ENCODE measurements at places on chromosomes 16 and 17. TPM values are rescaled to one million over a fixed set of nuclear protein-coding genes. Genes with fewer than 3 reads are reported as not detected.

KREMEN2 gene
- total RNA-seq = 1.0 TPM

SMPD3 gene
- total RNA-seq = 3.2 TPM

PLEKHH3 gene
- total RNA-seq = 20.8 TPM

- H3K27ac ChIP-seq = peak overlapping the region; percentile 83
- H3K27me3 ChIP-seq = no peaks in the 10 kb centered on the region
- peak; percentile 15 for DNase-seq
Observed at GRCh38 chr16:30557707-30557956, 542 bp downstream of the ZNF764 start.

- peak overlapping the region; percentile 20 for H3K4me3 ChIP-seq
- no peak for DNase-seq
- no peaks in the 10 kb centered on the region for H3K27me3 ChIP-seq
- H3K4me1 ChIP-seq = no peaks in the 10 kb centered on the region
- H3K36me3 ChIP-seq = peaks cover 40% of the 10 kb centered on the region
Observed at GRCh38 chr17:5381542-5381941, 37.9 kb downstream of the NUP88 start.

RBFOX1 gene
- total RNA-seq = 1.4 TPM

DNA sequence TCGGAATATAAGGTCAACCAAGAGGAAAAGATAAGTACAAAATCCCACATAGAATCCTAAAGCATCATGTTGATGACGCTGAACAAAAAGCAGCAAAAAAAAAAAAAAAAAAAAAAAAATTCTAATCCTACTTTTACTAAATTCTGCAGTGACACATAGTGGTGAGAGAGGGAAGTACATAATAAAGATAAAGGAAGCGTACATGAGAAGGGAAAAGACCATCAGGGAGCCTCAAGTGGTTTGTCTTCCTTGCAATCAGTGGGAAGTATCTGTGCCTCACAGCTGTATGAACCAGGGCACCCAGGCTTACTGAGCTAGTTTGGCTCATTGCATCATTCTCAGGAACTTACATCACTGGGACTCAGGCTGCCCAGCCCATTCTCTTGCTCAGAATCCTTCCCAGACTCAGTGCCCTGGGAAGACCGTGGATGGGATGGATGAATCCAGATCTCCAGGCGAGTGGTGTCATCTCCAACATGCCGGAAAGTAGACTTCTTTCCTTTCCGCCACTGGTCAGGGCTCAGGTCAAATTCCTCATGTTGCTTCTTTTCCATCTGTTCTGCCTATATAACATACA, 21.2 kb downstream of the SMG6 start:
- no peak overlapping the region for H3K27ac ChIP-seq
- peaks cover 9% of the 10 kb centered on the region for H3K36me3 ChIP-seq
- no peak overlapping the region for H3K4me3 ChIP-seq
- no peak for DNase-seq
- H3K4me1 ChIP-seq = no peaks in the 10 kb centered on the region

GGT6 gene
- not detected for total RNA-seq

GRCh38 chr17:19727501-19728078, 11.2 kb upstream of the SLC47A2 start:
- no peak for DNase-seq
- H3K4me1 ChIP-seq = no peaks in the 10 kb centered on the region
- H3K36me3 ChIP-seq = no peaks in the 10 kb centered on the region
- H3K4me3 ChIP-seq = no peak overlapping the region
- no peaks in the 10 kb centered on the region for H3K27me3 ChIP-seq
- no peak overlapping the region for H3K27ac ChIP-seq

TEDC2 gene
- 65.1 TPM for total RNA-seq

DNA sequence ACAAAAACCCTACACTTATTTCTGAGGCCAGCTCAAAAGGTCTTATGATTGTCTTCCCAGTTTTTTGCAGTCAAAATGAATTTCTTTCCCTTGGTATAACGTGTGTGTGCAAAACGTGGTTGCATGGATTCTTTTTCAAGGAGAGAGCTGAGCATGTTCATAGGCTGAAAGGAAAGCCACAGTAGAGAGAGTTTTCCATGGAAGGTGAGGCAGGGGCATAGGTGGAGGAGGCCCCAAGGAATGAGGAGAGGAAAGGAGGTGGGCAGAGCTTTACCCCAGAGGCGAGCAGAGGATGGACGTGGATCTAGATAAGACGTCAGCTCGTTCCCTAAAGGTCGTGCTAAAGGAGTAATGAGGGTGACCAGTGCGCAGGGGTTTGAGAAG, 22.8 kb downstream of the TRPV2 start:
- H3K4me3 ChIP-seq = peak overlapping the region; percentile 99
- peak overlapping the region; percentile 99 for H3K27ac ChIP-seq
- H3K4me1 ChIP-seq = peaks cover 47% of the 10 kb centered on the region
- peaks cover 6% of the 10 kb centered on the region for H3K27me3 ChIP-seq
- no peak for DNase-seq
- H3K36me3 ChIP-seq = peaks cover 30% of the 10 kb centered on the region

- no peak for DNase-seq
Observed at GRCh38 chr17:10762037-10762436, 32.2 kb upstream of the TMEM220 start.

- peaks cover 10% of the 10 kb centered on the region for H3K36me3 ChIP-seq
- H3K4me3 ChIP-seq = no peak overlapping the region
- DNase-seq = no peak
Observed at GRCh38 chr17:60769327-60769726, 91.7 kb downstream of the BCAS3 start.

- no peaks in the 10 kb centered on the region for H3K4me1 ChIP-seq
- H3K4me3 ChIP-seq = no peak overlapping the region
- no peak for DNase-seq
- H3K27me3 ChIP-seq = no peaks in the 10 kb centered on the region
- peak overlapping the region; percentile 75 for H3K27ac ChIP-seq
- no peaks in the 10 kb centered on the region for H3K36me3 ChIP-seq
Observed at GRCh38 chr16:57754354-57755060, 18.9 kb downstream of the KATNB1 start.

DNA sequence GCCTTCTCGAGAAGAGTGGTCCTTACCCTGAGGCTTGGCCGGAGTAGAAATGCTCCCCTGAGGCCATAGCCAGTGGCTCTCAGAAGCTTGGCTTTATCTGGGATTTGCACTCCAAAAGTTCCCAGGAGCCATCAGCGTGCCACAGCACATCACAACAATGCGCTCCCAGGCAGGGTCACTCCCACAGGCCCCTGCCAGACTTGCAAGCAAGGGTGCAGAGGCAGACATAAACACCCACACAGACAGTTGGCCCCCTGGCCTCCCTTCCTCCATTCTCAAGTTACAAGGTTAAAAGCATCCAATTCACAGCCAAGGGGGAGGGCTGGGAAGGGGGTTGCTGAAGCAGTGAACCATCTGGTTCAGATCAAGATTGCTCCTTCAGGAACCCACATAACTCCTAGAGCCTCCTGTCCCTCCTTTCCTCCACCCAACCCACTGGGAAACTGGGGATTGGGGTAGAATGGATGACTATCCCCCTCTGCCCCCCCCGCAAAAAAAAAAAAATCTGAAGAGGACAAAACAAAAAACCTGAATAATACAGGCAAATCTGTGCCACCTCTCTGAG, 1.8 kb downstream of the ST3GAL2 start:
- H3K27ac ChIP-seq = no peak overlapping the region
- DNase-seq = no peak
- H3K27me3 ChIP-seq = no peaks in the 10 kb centered on the region
- peaks cover 60% of the 10 kb centered on the region for H3K4me1 ChIP-seq
- peak overlapping the region; percentile 92 for H3K4me3 ChIP-seq
- peaks cover 3% of the 10 kb centered on the region for H3K36me3 ChIP-seq

DNA sequence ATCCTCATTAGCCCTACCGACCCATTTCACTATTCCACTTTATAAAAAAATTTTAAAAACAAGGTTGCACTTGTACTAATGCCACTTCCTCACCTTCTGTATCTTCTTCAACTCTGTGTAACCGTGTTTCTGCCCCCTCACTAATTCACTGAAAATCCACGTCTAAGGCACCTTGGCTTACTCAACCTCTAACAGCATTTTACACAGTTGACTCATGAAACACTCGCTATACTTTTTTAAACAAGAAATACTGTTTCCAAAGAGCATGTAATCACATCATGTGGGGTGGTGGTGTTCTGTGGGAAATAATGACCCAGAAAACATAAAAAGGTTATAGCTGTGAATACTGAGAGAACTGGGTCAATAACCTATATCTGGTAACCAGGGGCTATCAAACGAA, 79.9 kb downstream of the NCOR1 start:
- H3K36me3 ChIP-seq = peaks cover 3% of the 10 kb centered on the region
- H3K4me1 ChIP-seq = no peaks in the 10 kb centered on the region
- no peak for DNase-seq
- H3K27ac ChIP-seq = no peak overlapping the region

GRCh38 chr16:3819175-3819527, 61.4 kb downstream of the CREBBP start:
- peaks cover 54% of the 10 kb centered on the region for H3K4me1 ChIP-seq
- no peak overlapping the region for H3K27ac ChIP-seq
- H3K27me3 ChIP-seq = no peaks in the 10 kb centered on the region
- no peaks in the 10 kb centered on the region for H3K36me3 ChIP-seq
- no peak overlapping the region for H3K4me3 ChIP-seq

STX8 gene
- 56.6 TPM for total RNA-seq

- H3K27me3 ChIP-seq = peaks cover 79% of the 10 kb centered on the region
- no peak for DNase-seq
- no peaks in the 10 kb centered on the region for H3K4me1 ChIP-seq
- H3K4me3 ChIP-seq = no peak overlapping the region
Observed at GRCh38 chr17:39736319-39737165, 1.2 kb upstream of the GRB7 start.

ARL5C gene
- not detected for total RNA-seq

MYL11 gene
- total RNA-seq = not detected

- H3K36me3 ChIP-seq = peaks cover 5% of the 10 kb centered on the region
- peak overlapping the region; percentile 1 for H3K4me3 ChIP-seq
- H3K27ac ChIP-seq = no peak overlapping the region
- DNase-seq = no peak
Observed at GRCh38 chr17:877630-878029, 95.5 kb downstream of the MRM3 start.

FNDC8 gene
- total RNA-seq = not detected

DNA sequence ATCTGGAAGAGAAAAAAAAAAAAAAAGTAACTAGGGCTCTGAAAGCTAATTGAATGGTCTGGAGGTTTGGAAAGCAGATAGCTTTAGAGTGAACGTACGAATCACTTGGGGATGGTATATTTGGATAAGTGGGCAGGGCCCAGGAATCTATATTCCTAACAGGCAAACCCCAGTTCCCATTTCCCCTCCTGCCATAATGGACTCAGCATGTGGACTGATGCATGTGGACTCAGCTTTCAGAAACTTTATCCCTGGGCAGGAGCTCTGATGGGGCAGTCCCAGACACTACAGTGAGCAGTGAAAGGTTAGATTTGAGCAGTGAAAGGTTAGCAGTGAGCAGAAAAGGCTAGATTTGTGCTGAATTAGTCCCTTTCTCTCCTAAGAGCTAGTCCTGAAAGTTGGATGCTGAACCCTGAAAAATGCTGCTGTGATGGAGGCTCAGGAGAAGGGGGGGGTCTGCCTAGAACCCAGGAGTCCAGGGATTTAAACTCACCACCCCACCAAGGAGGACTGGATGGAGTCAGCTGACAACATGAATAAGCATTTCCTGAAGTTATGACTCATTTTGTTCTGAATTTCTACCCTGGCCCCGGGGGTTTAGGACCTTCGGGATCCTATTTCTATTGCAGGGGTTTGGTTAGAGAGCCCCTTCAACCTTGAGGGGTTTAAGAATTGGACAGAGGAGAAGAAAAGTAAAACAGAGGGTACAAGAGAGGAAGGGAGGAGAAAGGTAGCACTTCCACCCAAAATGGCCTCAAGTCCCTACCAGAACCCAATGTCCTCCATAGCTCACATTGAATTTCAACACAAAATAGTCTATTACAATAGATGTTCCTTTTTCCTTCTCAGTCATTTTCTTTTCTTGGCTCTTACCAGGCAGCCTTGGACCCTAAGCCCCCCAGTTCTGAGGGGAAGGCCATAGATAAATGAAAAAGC, 10.3 kb upstream of the FZD2 start:
- peaks cover 86% of the 10 kb centered on the region for H3K4me1 ChIP-seq
- H3K27me3 ChIP-seq = no peaks in the 10 kb centered on the region
- H3K36me3 ChIP-seq = no peaks in the 10 kb centered on the region
- DNase-seq = no peak
- H3K4me3 ChIP-seq = peak overlapping the region; percentile 64

GRCh38 chr16:12674071-12674470, 129.6 kb downstream of the CPPED1 start:
- no peak overlapping the region for H3K27ac ChIP-seq
- no peaks in the 10 kb centered on the region for H3K27me3 ChIP-seq
- H3K4me1 ChIP-seq = no peaks in the 10 kb centered on the region
- peaks cover 7% of the 10 kb centered on the region for H3K36me3 ChIP-seq
- H3K4me3 ChIP-seq = no peak overlapping the region

KCNH6 gene
- not detected for total RNA-seq

DNA sequence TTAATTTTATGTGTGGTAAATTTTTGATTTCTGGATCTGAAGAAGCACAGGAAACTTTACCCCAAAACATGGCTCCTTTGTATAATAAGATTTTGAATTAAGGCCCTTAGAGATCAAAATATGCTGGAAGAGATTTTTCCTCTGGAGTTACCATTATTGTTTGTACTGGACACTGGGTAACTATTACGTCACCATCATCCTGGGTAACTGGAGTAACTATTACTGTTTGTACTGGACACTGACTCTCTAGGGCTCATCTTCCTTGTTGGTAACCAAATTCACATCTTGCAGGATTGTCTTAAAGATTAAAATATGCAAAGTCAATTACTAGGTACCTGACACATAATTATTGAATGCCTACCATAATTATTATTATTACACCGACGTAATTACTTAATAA, 593.8 kb upstream of the GOT2 start:
- no peak overlapping the region for H3K4me3 ChIP-seq
- H3K36me3 ChIP-seq = peaks cover 2% of the 10 kb centered on the region
- DNase-seq = no peak
- H3K27me3 ChIP-seq = no peaks in the 10 kb centered on the region
- H3K27ac ChIP-seq = no peak overlapping the region

DNA sequence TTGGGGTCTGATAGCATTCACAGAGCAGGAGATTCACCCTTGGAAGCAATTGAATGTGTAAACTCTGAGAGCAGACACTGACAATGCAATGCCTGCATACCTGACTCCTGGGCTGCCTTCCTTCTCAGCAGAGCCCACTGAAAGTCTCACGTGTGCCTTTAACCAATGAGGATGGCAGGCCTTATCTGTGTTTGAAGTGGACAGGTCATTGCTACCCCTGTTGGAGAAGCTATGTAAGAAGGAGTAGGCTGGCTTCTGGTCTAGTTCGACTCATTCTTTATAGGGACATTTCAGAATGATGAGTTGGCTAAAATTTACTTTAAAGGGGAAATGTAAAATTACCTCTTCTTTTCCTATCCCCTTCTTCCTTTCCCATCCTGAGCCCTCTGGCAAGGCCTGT, 446.3 kb downstream of the SLC39A11 start:
- no peaks in the 10 kb centered on the region for H3K4me1 ChIP-seq
- no peak overlapping the region for H3K4me3 ChIP-seq
- DNase-seq = no peak
- H3K36me3 ChIP-seq = no peaks in the 10 kb centered on the region
- H3K27ac ChIP-seq = no peak overlapping the region
- no peaks in the 10 kb centered on the region for H3K27me3 ChIP-seq

CIBAR2 gene
- not detected for total RNA-seq

CLEC18A gene
- total RNA-seq = 3.1 TPM

GRCh38 chr17:63132459-63132911, 166.4 kb downstream of the TANC2 start:
- H3K4me1 ChIP-seq = peaks cover 26% of the 10 kb centered on the region
- H3K27ac ChIP-seq = peak overlapping the region; percentile 13
- no peak overlapping the region for H3K4me3 ChIP-seq
- H3K36me3 ChIP-seq = no peaks in the 10 kb centered on the region
